ENCODE measurements at places on chromosomes 1 and 21.
A peak's percentile ranks its signal among the peaks of the same experiment; 100 is the strongest.

DNA sequence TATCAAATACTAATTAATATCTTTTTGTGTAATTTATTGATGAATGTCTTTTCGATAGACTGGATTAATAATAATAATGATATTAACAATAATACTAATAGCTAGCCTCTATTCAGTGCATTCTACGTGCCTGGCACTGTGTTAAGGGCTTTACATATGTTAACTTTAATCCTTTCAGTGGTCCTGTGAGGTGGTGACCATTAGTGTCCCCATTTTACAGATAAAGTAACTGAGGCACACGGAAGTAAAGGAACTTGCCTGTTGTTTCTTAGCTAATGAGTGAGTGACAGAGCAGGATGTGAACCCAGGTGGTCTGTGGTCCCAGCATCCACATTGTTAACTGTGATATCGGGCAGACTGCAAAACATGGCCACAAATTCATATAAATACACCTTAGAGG lies 335.7 kb upstream of the PROX1 start:
- DNase-seq: no peak

DNA sequence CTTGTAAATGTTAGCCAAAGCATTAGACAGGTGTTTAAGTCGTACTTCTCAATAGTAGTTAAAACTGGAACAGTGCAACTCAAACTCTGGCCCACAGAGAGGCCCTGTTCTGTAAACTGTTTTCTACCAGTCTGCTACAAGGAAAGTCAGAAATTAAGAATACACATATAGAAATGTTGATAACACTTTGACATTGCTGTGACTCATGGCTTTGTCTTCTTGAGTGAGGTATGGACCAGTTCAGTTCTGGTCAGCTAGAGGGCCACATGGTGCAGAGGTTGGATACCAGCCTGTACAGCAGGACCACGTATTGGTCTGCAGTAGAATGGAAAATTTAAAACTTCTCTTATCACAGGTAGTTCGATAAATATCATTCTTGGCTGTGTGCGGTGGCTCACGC lies 22.3 kb downstream of the ZBTB8B start:
- no peak for DNase-seq

- no peak for DNase-seq
Measured at GRCh38 chr1:224185208-224185607, 2.2 kb downstream of the DEGS1 start.

- peak; percentile 65 for DNase-seq
Measured at GRCh38 chr1:97013941-97014340, 292.4 kb downstream of the PTBP2 start.

DNA sequence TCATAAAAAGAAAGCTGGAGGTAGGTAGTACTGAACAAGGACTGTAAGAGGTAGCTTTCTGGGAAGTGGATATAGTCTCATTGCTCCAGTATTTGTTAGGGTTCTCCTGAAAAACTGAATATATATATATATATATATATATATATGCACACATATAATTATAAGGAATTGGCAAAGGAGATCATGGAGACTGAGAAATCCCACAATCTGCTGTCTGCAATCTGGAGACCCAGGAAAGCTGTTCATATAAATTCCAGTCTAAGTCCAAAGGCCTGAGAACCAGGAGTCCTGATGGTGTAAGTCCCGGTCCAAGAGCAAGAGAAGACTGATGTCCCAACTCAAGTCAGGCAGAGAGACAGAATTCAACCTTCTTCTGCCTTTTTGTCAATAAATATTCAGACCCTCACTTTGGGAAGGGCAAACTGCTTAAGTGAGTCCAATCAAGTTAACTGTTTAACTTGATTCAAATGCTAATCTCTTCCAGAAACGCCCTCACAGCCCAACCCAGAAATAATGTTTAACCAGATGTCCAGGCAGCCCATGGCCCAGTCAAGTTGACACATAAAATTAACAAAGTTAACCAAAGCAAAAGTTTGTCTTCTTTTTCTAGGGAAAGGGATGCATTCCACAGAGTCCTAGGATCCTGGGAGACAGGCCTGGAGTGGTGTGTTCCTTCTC lies 225.3 kb upstream of the KAZN start:
- DNase-seq: no peak

DNA sequence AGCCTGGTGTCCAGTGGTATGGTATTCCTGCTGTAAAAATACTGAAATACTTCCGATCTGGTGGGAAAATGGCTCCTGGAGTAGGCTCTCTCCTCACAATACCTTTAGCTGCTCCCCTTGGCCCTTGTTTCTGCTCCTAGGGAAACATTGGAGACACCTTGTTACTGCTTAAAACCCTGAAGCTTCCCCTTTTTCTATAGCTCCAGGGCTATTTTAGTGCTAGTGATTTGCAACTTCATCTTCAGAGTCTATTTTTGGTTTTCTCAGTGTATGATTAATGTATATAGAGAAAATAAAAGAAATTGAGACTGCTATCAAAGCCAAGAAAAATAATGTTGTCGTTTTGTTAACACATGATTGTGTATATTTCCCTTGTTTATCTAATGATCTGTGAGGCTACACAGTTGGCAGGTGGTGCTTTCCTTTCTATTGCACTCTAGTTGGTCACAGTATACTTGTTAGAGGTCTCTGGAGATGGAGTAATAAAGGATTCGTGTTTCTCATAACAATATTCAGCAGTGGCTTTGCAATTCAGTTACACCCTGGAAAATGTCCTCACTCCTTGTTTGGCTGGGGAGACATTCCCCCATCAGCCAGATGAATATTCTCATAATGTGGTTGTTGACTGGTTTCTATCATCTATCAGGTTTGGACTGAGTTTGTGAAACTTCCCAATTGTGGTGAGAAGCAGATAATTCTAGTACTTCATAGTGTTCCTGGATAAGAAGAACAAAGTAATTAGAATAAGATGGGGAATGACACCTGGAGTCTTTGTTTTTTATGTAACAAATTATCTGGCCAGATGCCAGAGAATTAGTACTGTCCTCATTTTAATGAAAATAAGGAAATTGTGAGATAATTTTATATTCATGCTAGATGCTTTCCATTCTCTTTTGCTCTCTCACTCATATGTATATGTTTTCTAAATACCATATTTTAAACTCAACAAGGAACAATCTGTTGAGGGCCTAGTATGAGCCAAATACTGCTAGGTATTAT lies 44.8 kb upstream of the CACYBP start:
- DNase-seq: no peak

DNA sequence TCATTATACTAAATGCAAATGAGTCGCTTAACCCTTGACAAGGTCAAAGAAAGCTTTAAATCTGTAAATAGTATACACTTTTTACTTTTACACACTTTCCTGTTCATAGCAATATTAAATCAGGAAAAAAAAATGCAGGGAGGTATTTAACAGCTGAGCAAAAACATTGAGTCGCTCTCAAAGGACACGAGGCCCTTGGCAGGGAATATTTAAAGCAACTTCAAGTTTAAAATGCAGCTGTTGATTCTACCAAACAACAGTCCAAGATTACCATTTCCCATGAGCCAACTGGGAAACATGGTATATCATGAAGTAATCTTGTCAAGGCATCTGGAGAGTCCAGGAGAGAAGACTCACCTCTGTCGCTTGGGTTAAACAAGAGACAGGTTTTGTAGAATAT lies 62.7 kb downstream of the CAPN2 start:
- DNase-seq: peak; percentile 36

GRCh38 chr1:204112876-204113730 lies 38.7 kb downstream of the ETNK2 start:
- DNase-seq: no peak

- no peak for DNase-seq
Measured at GRCh38 chr1:244645414-244645813, 7.5 kb upstream of the DESI2 start.

DNA sequence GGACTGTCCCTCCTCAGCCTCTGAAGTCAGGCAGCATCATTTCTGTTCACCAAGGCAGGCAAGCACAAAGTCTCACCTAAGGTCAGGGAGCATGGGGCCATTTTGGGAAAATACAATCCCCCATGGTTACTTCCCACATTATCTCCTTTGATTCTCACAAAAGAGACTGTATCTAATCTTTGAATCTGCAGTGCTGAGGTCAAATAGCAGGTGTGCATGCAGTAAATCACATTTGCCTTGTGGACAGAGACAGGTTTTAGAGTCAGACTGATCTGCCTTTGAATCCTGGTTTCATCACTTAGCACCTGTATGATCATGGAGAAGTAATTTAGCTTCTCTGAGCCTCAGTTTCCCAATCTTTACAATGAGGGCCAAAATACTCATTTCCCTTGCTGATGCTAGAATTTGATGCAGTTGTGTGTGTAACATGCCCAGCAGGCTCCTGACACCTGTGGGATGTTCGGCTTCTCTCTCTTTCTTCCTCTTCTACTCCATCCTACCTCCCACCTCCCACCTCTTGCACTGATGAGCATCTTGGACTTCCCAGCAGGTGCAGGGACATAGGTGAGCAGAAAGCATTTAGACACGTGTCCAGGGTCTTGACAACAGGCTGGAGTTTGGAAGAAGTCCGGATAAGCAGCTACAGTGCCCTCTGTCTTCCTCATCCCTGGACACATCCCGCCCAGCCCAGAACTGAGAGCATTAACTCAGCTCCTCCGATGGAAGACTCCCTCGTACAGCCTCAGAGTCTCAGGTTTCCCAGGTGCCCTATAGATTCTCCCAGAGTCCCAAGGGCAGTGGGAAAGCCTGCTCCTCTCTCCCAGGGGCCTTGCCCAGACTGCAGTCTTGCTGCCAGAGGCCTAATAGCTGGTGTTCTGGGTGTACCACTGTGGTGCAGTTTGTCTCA lies 18.9 kb downstream of the NENF start:
- no peak for DNase-seq

DNA sequence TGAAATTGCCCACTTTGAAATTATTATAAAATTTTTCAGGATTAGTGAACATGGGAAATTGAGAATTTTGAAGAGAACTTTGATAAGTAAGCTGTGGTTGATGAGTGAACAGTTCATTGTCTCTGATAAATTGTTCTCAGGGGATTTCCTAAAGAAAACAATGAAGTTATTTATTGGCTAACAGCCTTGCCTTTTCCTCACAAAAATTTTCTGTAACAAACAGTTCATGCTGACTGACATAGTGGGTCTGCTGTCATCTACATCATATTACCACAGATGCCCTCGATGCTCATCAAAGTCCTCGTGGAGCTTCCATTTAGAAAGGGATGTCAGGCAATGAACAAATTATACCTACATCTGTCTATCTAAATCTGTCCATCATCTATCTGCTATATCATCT lies 113.4 kb downstream of the PTBP2 start:
- DNase-seq: no peak

DNA sequence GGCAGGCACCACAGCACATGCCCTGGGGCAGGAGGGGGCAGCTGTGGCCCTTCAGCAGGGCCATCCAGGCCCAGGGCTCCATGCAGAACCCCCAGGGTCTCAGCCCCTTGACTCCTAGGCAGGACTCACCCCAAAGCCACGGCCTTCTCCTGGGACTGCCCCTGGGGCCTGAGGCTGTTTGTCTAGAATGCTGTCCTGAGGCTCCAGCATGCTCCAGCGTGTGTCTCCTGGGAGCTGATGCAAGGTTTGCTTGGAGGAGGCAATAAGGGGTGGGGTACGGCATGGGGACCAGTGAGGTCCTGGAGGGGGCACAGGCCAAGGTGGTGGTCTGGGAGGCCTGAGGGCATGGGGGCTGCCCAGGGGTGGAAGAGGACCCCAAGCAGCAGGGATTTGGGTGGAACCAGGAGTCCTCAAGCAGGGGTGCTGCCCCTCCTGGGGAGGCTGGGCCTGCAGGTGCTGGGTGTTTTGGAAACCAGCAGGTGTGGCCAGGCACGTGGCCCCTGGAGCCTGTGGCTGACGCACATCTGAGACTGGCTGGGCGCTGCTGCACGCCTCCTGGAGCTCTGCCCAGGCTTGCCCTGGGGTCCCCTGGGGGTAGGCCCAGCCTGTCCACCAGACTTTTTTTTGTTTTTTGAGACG lies 7.8 kb upstream of the CALML6 start:
- DNase-seq: peak; percentile 60

GRCh38 chr1:8472668-8473067 lies 154.8 kb downstream of the SLC45A1 start:
- DNase-seq: no peak

- no peak for DNase-seq
Measured at GRCh38 chr1:46458846-46459245, 30.8 kb upstream of the DMBX1 start.

- DNase-seq: no peak
Measured at GRCh38 chr1:91879733-91880132, 6.2 kb downstream of the TGFBR3 start.

- DNase-seq: no peak
Measured at GRCh38 chr1:217139513-217139912, 416.3 kb upstream of the ESRRG start.

- peak; percentile 10 for DNase-seq
Measured at GRCh38 chr1:242454262-242455051, 70.0 kb downstream of the PLD5 start.

DNA sequence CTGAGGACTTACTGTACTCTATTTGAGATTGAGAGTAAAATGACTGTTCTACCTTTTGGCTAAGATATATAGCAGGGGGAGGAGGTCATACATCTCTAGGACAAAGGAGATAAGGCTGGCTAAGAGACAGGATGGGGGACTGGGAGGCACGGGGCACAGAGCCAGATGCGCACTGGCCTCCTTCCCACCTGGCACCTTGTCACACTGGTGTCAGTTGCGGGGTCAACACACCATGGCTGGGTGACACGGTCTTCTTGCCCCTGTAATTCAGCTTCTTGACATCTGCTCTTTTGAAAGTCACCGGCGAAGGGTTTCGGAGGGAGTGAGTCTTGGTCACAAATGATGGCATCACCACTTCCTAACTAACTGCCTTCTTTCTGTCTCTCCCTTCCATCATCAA lies 177.3 kb downstream of the ZSCAN20 start:
- no peak for DNase-seq

- DNase-seq: no peak
Measured at GRCh38 chr1:169112241-169112640, 5.8 kb downstream of the ATP1B1 start.

DNA sequence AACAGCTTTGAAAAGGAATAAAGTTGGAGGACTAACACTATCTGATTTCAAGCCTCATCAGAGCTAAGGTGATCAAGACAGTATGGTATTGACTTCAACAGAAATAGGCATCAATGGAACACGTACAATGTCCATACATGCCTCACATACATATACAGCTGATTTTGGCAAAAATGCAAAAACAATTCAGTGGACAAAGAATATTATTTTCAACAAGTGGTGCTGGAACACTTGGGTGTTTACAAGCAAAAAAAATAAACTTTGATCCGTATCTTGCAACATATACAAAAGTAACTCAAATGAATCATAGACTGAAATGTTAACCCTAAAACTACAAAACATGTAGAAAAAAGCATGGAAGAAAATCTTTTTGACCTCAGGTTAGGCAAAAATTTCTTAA lies 141.9 kb upstream of the ZC3H11B start:
- no peak for DNase-seq

DNA sequence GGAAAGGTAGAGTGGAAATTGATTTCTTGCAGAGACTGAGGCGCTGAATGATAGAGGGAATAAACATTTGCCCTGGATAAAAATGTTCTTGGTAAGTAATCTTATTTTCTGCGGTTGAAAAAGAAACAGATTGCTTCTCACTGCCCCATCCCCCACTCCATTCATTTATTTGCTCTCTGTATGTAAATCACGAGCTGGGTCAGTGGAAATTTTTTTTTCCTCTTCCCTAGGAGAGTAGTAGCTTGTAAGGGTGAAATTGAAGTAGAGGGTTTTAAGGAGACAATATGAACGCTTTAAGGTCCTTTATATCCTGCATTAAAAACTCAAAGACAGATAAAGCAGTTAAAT lies 1.4 kb upstream of the BRINP3 start:
- no peak for DNase-seq

GRCh38 chr1:204574016-204574864 lies 58.0 kb downstream of the MDM4 start:
- no peak for DNase-seq

- peak; percentile 84 for DNase-seq
Measured at GRCh38 chr1:236524142-236524894, 536 bp downstream of the LGALS8 start.

GRCh38 chr1:25033828-25034705 lies 104.0 kb upstream of the RUNX3 start:
- DNase-seq: no peak

Data from fibroblast of the conjunctiva (primary cell).